ENCODE measurements at places on chromosomes 11 and 22.

GRCh38 chr11:71342951-71343827 is 90.8 kb upstream of the SHANK2 start:
- DNase-seq = no peak

- DNase-seq = no peak
Measured at GRCh38 chr11:35272391-35272902, 133.5 kb downstream of the CD44 start.

DNA sequence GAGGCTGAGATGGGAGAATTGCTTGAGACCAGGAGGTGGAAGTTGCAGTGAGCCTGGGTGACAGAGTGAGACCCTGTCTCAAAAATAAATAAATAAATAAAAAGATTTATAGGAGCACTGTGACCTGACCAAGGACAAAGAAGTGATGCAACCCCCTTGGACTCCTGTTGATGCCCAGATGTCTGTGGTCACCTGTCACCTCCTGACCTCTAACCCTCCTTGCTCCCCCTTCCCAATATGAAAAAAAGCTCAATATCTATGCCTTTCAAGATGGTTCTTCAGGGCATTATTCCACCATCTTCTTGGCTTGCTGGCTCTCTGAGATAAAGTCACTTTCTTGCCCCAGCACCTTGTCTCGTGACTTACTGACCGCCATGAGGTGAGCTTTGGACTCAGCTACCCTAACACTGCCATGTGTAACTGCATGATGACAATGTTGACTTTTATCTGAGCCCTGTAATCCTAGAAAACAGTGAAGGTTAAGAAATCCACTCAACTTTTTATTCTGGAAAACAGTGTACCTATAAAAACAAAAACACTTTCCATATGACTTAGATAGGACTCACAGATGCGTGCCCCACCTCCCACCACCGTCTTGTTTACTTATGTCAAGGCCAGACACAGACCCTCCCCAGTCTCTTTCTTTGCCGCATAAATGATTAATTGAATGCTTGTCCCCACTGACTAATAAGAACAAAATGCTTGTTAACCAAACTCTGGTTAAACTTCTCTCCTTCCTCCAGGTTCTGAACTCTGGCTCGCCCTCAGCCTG is 360.5 kb downstream of the BUD13 start:
- DNase-seq = no peak

- DNase-seq = no peak
Measured at GRCh38 chr11:117492578-117493251, 165.1 kb downstream of the CEP164 start.

DNA sequence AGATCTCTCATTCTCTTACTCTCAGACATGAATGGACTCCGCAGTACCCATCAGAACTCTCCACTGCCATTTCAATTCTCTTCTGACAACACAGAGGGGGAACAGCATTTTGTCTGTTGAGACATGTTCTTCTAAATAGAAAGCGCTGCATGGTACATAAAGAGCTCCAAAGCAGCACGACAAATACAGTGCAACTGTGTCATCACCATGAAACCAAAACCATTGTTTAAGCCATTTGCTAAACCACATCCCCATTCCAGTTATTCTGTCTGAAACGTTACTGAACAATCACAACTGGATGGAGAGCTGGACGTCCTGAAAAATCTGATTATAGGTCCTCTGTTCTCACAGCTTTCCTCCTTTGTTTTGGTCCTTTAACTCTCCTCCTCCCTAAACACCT is 17.9 kb upstream of the TENM4 start:
- DNase-seq = no peak

DNA sequence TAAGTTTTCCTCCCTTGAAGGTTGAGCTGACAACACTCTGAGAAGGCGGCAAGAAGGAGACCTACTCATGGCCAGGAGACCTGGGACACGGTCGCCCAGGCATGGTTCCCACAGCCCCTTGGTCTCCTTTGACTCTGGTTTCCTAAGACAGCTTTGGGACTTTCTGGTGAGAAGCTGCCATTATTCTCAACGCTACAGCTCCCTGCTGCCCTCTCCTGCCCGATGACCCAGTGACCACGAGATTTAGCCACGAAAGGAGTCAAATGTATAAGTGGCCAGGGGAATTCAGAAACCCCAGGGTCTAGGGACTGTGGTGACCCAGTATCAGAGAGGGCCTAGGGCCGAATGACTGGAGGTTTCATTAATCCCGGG is 699 bp upstream of the SDF2L1 start:
- DNase-seq = no peak

DNA sequence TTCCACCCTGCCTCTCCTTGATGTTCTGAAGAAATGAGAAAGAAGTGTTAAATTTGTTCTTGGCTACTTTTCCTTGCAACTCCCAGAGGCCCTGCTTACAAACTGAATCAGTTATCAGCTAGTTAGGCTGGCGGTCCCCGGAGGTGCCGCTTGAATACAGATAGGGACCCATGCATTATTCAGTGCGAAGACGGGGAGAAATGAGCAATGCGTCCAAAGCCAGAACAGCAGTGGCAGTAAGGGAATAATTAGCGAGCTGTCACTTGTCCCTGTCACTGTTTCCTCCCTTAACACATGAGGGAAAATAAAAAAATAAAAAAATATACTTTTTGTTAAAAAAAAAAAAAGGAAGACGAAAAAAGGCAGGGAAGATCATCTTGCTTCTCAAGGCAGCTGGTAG is 528.1 kb downstream of the MN1 start:
- no peak for DNase-seq

- no peak for DNase-seq
Measured at GRCh38 chr11:45621588-45621987, 43.8 kb downstream of the CHST1 start.

DNA sequence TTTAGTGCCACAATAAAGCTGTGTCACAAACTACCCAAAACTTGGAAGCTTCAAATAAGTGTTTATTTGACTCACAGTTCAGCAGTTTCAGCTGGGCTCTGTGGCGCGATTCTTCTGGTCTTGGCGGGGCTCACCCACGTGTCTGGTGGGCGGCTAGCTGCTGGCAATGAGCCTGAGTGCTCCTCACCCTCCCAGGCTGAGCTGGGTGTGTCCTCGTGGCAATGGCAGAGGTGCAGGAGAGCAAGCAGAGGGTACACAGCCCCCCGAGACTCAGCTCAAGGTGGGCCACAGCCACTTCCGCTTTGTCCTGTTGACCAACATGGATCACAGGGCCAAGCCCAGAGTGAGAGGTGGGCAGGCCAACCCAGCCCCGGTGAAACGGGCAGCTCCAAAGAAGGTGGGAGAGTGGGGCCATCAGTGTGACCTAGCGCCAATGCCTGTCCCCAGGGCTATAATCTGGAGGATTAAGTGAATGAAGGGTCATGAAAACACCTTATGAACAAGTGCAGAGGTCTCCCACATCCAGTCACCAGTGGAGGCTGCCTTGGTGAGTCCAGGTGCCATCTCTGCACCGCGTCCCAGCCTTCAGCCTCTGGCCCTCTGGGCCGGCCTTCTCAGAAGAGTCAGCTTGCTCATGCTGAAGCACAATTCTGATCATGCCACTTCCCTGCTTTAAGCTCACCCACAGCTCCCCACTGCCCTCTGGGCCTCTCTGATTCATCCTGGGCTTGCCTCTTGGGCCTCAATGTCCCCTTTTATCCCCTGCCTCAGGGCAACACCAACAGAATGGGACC is 74.6 kb upstream of the RTL6 start:
- DNase-seq = no peak

DNA sequence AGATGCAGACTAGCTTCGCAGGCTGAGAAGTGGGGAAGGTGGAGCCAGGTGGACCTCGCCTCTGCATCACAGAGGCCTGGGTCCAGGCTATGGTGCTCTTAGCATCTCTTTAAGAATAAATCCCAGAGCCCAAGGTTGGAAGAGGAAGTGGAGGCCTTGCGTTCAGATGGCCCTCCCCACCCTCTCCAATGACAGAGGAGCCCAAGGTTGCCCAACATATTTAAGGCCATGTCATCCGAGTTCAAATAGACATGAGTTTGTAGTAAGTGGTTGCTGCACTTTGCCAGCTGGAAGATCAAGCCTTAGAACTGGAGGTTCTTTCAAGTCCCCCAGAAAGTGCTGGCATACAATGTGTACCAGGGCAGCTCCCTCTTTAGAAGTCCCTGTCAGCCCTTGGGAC is 47.1 kb upstream of the HORMAD2 start:
- no peak for DNase-seq
